GM23248 (cell line): ENCODE measurements at places on chromosomes 1 and 21.

DNA sequence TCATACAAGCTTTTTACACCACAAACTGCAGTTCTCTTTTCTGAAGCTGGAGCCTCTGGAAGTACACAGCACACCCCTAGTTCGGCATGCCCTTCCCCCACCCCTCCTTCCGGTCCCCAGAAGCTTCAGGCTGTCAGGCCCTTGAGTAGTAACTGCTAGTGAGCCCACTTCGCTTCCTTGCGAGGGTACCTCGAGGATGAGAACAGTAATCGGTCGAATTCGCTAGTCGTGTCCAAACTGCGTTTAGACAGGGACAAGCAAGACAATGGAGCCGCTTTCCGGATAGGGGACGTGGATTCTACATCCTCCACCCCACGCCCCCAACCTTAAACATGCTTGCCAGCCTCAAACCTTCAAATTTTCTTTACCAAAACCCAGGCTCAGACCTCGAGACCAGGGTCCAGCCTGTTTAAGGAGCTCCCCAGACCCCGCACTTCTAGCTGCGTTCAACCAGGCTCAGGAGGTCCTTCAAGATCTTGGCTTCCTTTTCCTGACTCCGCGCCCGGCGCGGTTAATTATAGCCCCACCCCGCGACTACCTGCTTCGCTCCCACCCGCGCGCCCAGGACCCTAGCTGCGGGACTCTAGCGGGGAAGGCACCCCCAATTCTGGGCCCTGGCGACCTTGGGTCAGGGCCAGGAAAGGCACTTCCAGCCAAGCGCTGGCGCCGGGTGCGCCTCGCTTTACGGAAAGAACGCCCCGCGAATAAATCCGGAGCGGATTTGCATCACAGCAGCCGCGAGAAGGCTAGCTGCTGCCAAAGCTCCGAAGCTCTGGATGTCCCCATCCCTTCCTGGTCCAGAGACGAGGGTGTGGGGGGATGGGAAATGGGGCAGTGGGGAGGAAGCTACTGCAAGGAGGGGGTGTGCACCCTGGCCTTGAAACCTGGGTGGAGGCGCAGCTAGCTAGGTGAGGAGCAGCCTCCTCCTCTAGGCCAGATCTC is 8.1 kb upstream of the TSPAN1 start:
- no peaks in the 10 kb centered on the region for H3K36me3 ChIP-seq
- peak; percentile 45 for DNase-seq
- peak overlapping the region; percentile 67 for H3K4me3 ChIP-seq
- no peak overlapping the region for H3K27ac ChIP-seq
- H3K4me1 ChIP-seq: no peaks in the 10 kb centered on the region; the same call in 1 of the 2 replicates
- peaks cover 4% of the 10 kb centered on the region for H3K27me3 ChIP-seq

DNA sequence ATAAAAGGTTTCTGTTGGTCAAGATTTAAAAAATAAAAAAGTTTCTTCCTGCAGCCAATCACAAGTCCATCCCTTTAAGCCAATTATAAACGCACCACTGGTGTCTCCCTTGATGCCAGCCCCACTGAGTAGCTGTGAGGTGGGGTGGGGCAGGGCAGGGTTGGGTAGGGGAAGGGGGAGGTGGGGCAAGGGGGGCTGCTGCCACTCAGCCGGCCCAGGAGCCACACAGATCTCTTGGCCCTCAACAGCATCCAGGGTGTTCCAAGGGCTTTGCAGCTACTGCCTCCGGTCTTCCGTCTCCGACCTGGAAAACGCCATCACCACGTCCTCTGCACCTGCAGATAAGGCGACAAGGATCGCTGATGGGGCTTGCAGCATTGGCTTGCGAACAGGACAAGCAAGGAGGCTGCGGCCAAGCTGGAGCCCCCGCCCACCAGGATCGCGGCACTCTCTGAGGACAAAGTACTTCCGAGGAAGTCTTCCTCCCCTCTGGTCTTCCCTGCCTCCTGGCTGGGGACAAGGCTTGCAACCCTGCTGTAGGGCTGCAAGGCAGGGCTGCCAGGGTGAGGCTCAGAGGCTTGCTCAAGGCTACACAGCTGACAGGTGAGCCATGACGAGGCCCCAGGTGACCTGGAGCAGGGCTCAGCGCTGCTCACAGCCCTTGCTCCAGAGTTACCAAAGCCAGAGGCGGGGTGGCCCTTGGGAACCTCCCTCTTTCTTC is 26.8 kb upstream of the CLSTN1 start:
- no peak overlapping the region for H3K4me3 ChIP-seq
- H3K36me3 ChIP-seq: no peaks in the 10 kb centered on the region; the same call in 1 of the 2 replicates
- H3K4me1 ChIP-seq: no peaks in the 10 kb centered on the region
- DNase-seq: no peak

DNA sequence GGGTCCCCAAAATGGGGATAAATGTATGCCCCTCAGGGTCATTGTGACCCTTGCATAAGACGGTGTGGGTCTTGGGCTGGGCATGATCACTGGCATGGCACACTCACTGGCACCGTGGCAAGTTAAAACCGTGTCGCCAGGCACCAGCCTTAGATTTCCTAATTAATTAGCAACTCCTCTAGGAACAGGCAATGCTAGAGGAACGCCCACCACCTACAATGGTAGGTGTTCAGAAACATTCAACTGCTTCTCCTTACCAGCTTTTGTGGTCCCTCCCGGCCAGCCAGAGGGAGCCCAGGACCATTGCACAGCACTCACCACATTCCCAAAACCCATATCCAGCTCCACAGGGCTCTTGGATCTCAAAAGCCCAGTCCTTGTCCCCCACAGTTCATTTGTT is 36.4 kb downstream of the EPHA2 start:
- no peak overlapping the region for H3K4me3 ChIP-seq
- H3K4me1 ChIP-seq: peaks cover 28% of the 10 kb centered on the region
- no peak for DNase-seq
- no peak overlapping the region for H3K27ac ChIP-seq
- no peaks in the 10 kb centered on the region for H3K27me3 ChIP-seq

GRCh38 chr1:83910461-83910860 is 88.5 kb downstream of the TTLL7 start:
- H3K27ac ChIP-seq: no peak overlapping the region
- DNase-seq: peak; percentile 17
- H3K4me3 ChIP-seq: no peak overlapping the region
- H3K4me1 ChIP-seq: no peaks in the 10 kb centered on the region

- H3K36me3 ChIP-seq: no peaks in the 10 kb centered on the region
- DNase-seq: no peak
- no peaks in the 10 kb centered on the region for H3K4me1 ChIP-seq
- no peaks in the 10 kb centered on the region for H3K27me3 ChIP-seq
Observed at GRCh38 chr1:237170149-237170548, 128.2 kb downstream of the RYR2 start.

- no peak overlapping the region for H3K4me3 ChIP-seq
- H3K36me3 ChIP-seq: no peaks in the 10 kb centered on the region
- H3K27me3 ChIP-seq: no peaks in the 10 kb centered on the region
- H3K4me1 ChIP-seq: peaks cover 49% of the 10 kb centered on the region
Observed at GRCh38 chr1:156100205-156100995, 14.1 kb upstream of the LMNA start.

DNA sequence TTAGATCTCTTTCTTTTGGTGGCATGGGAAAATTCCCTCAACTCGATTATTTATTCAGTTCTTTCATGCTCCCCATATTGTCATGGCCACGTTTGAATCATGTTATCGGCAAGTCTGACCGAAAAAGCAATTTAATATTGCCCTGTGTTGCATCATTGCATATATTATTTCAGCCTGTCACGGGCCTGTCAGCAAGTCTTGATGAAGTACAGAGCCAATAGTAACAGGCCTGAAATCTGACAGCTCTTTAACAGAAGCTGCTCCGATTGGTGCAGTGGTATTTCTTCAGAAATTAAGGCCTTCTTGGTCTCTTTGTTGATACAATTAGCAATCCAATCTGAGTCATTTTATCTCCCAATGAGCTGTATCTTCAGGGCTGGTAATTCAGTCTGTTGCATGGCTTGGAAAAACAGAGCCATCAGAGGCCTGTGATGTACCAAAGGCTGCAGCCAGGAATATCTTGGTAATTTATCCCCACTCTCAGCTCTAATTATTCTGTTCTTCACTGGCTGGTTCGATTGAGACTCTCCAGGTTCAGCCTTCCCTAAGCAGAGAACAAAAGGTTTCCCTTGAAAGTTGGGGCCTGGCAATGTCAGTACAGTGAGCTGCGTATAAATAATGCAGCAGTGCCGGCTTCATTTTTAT is 149.5 kb downstream of the FGGY start:
- no peaks in the 10 kb centered on the region for H3K27me3 ChIP-seq
- peak overlapping the region; percentile 89 for H3K27ac ChIP-seq
- peak; percentile 91 for DNase-seq
- no peak overlapping the region for H3K4me3 ChIP-seq
- peaks cover 48% of the 10 kb centered on the region for H3K4me1 ChIP-seq

- H3K27me3 ChIP-seq: peaks cover 7% of the 10 kb centered on the region; the same call in 1 of the 2 replicates
- no peaks in the 10 kb centered on the region for H3K36me3 ChIP-seq
- peaks cover 15% of the 10 kb centered on the region for H3K4me1 ChIP-seq
- DNase-seq: peak; percentile 92
- H3K27ac ChIP-seq: peak overlapping the region; percentile 38
Observed at GRCh38 chr1:116777831-116778830, 23.9 kb downstream of the CD2 start.

GRCh38 chr1:155125511-155125945 is 2.1 kb upstream of the EFNA1 start:
- H3K27me3 ChIP-seq: peaks cover 70% of the 10 kb centered on the region
- H3K27ac ChIP-seq: no peak overlapping the region
- H3K36me3 ChIP-seq: no peaks in the 10 kb centered on the region

DNA sequence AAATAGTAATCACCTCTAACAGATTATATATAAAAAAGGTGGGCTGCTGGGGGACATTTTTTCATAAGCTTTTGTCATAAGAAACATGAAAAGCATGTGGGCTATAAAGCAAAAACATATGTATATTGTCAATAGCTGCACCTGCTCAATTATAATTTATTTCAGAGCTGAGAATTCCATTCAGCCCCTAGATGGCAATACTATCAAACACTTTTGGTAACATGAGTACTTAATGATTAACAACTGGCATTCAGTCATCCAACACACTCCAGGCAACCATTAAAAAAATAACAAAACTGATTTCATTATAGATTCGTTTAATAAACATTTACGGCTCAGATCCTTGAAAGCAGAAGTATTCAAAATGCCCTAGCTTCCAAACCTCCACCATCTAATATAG is 115.1 kb downstream of the KCTD3 start:
- no peaks in the 10 kb centered on the region for H3K36me3 ChIP-seq
- H3K27me3 ChIP-seq: peaks cover 8% of the 10 kb centered on the region; the same call in 1 of the 2 replicates
- no peak overlapping the region for H3K4me3 ChIP-seq

DNA sequence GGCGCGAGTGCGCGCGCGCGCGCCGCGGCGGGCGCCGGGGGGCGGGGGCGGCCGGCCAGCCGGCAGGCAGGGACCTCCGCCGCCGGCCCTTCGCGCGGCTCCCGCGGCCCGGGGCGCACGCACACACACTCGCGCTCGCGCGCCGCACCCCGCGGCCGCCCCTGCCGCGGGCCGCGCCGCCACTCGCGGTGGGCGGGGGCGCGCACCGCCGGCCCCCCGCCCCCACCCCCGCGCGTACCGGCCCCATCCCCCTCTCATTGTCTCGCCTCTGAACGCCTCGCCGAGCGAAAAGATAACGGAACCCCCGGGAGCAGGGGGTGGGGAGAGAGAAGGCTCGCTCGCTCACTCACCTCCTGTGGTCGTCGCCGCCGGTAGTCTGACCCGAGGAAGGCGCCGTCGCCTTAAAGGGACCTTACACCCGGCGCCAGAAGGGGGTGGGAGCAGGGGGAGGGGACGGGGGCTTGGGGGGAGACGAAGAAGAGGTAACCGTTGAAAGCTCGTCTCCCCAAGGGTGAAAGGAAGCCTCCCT is 428 bp downstream of the POGZ start:
- H3K36me3 ChIP-seq: no peaks in the 10 kb centered on the region
- peak; percentile 83 for DNase-seq
- peak overlapping the region; percentile 77 for H3K27ac ChIP-seq
- peaks cover 16% of the 10 kb centered on the region for H3K4me1 ChIP-seq

GRCh38 chr1:114075105-114075504 is 78.6 kb downstream of the SYT6 start:
- H3K4me3 ChIP-seq: no peak overlapping the region
- H3K27ac ChIP-seq: no peak overlapping the region

GRCh38 chr1:203273206-203273868 is 32.0 kb upstream of the BTG2 start:
- no peak overlapping the region for H3K4me3 ChIP-seq
- no peaks in the 10 kb centered on the region for H3K36me3 ChIP-seq
- H3K4me1 ChIP-seq: peaks cover 4% of the 10 kb centered on the region; the same call in 1 of the 2 replicates

- no peak overlapping the region for H3K4me3 ChIP-seq
- H3K4me1 ChIP-seq: peaks cover 38% of the 10 kb centered on the region
- no peaks in the 10 kb centered on the region for H3K27me3 ChIP-seq
Observed at GRCh38 chr1:29690156-29690555, 453.8 kb downstream of the PTPRU start.

- H3K36me3 ChIP-seq: no peaks in the 10 kb centered on the region
- DNase-seq: no peak
- no peaks in the 10 kb centered on the region for H3K4me1 ChIP-seq
- H3K4me3 ChIP-seq: no peak overlapping the region
Observed at GRCh38 chr1:187763976-187764375, 935.2 kb downstream of the PLA2G4A start.

GRCh38 chr1:209383907-209384709 is 199.4 kb upstream of the CAMK1G start:
- no peaks in the 10 kb centered on the region for H3K27me3 ChIP-seq
- no peak overlapping the region for H3K4me3 ChIP-seq
- DNase-seq: no peak
- H3K27ac ChIP-seq: no peak overlapping the region
